ENCODE measurements at places on chromosomes 11 and 22.

DNA sequence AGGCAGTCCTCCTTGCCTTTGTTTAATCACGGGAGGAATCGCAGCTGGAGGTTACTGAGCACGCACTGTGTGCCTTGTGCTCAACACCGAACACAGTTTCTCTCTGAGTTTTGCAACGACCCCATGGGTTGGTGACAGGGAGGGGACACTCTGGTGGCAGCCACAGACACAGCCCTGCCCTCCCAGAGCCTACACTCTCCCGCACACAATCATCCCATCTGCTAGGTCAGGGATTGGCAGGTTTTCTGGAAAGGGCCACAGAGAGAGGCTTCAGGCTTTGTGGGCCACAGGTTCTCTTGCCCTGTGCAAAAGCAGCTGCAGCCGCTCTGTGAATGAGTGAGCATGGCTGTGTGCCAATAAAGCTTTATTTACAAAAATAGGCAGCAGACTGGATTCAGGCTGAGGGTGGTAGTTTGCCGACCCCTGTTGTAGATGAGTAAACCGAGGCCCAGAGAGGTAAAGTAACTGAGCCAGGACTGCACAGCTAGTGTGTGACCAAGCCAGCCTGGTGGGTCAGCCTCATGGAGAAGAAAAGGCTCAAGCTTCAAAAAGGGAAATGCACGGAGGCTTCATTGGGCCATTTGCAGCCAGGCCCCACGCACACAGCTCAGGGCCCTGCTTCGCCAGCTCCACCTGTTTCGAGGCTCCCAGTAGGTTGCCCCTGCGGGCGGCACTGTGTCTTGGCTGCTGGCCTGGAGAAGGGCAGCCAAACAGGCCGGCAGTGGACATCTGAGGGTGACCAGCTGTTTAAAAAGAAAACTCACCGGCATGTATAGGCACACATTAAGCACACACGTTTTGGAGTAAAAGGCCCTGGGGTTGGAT is 16.3 kb downstream of the LTO1 start:
- no peak overlapping the region for H3K4me3 ChIP-seq
- no peaks in the 10 kb centered on the region for H3K27me3 ChIP-seq
- no peak for DNase-seq
- H3K36me3 ChIP-seq = 0 out of 2 replicates have a peak, but pooled peaks cover 7% of the 10 kb centered on the region

GRCh38 chr11:545171-545570 is 7.8 kb downstream of the LRRC56 start:
- H3K4me1 ChIP-seq = no peaks in the 10 kb centered on the region
- H3K27ac ChIP-seq = no peak overlapping the region
- no peaks in the 10 kb centered on the region for H3K27me3 ChIP-seq
- H3K4me3 ChIP-seq = no peak overlapping the region
- DNase-seq = no peak

DNA sequence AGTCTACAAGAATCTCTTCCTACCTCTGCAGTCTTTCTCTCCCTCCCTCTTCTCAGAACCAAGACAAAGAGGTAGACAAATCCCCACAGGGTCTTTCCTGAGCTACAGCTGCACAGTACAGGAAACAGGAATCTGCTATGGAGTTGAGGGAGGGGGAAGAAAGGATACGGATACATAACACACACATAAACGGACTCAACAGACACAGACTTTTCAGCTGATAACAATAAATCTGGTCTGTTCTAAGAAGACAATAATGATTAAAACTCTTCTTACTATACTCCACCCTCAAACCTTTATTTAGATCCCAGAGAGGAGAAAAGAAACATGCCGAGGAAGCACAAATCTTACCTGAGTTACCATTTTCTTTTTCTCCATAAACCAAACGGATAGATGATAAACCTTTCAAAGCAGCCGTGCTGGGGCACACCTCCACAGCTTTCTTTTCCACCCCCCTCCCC is 122.2 kb downstream of the APOL5 start:
- no peaks in the 10 kb centered on the region for H3K4me1 ChIP-seq
- DNase-seq = no peak
- no peaks in the 10 kb centered on the region for H3K27me3 ChIP-seq
- H3K4me3 ChIP-seq = peak overlapping the region; percentile 65
- no peaks in the 10 kb centered on the region for H3K36me3 ChIP-seq

- H3K27me3 ChIP-seq = no peaks in the 10 kb centered on the region
- H3K36me3 ChIP-seq = no peaks in the 10 kb centered on the region
- no peaks in the 10 kb centered on the region for H3K4me1 ChIP-seq
- no peak overlapping the region for H3K4me3 ChIP-seq
- no peak overlapping the region for H3K27ac ChIP-seq
- DNase-seq = no peak
These were observed 986 bp downstream of the NLRP10 start for GRCh38 chr11:7964261-7964660.

Measured in iPS DF 6.9 (cell line).